ENCODE measurements at places on chromosomes 7 and 10.

GRCh38 chr7:19928247-19928646 is 154.8 kb upstream of the TMEM196 start:
- no peak for DNase-seq

DNA sequence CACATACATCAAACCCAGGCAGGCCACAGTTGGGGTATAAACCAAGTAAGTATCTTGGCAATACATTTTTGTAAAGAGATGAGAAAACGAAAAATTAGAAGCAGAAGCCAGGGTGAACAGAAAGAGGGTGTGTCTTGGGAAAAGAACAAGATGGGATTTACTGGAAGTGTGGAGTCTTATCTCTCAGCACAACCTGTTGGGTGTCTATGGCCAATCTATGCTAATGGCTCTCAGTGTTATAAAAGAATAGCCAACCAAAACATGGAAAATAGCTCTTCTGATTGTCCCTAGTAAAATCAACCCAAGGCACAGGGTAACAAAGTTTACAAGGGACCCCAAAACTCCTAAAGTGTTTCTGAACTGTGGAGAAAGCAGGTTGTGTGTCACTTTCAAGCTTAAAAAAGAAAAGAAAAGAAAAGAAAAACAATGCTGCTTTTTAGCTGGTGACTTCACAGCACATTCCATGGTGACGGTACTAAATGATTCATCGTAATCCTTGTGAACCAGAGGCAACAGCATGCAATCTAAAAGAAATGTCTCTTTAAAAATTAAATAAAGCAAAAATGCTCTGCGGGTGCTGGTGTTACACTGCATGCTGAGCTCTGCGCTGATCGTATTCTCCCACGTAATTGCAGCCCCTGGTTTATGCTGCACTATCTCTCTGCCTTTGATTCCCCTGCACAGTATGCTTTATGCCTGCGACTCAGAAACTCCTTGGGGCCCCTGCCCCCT is 100.8 kb downstream of the C10orf90 start:
- no peak for DNase-seq

- no peak for DNase-seq
Measured at GRCh38 chr7:95688931-95689495, 83.3 kb upstream of the DYNC1I1 start.

DNA sequence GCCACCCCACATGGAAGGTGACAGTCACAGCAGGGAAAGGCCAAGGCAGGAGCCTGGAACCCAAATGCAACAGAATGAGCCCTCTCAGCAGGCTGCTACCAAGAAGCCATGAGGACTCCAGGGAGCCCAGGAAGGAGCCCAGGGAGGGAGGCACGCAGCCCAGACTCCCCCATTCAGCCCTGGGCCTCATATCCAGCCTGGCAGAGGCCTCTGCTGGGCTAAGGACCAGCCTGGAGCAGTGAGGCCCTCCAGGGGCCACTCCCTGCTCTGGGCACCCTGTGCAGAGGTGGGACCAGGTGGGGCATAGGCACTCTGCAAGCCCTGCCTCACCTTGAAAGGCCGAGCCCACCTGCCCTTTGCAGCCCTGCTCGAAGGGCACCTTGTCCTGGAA is 25.8 kb upstream of the ZNF488 start:
- no peak for DNase-seq

GRCh38 chr10:71769279-71769823 is 4.0 kb downstream of the VSIR start:
- no peak for DNase-seq
